ENCODE measurements at places on chromosomes 7 and 10.

DNA sequence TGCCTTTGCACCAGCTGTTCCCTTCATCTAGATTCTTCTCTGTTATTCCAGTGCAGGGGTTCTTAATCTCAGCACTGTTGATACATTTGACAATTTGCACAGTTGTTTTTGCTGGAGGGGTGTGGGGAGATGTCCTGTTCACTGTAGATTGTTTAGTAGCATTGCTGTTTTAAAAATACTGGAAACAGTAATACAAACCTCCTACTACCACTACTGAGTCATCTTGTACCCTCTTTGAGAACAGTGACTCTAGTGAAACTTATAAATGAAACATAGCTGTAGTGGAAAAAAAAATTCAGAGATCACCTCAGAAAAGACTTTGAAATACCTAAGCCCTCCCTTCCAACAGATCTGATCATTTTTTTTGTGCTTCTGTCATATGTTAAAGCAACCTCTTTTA, 154.8 kb upstream of the TMEM196 start:
- DNase-seq: no peak

- no peak for DNase-seq
These were observed 22.4 kb upstream of the GARS1 start for GRCh38 chr7:30572212-30572841.

GRCh38 chr7:150380463-150380862, 1.3 kb downstream of the ZNF775 start:
- DNase-seq: no peak

- DNase-seq: no peak
These were observed 82.2 kb downstream of the CHN2 start for GRCh38 chr7:29276806-29277205.

GRCh38 chr7:49295146-49295545, 370.8 kb downstream of the CDC14C start:
- DNase-seq: no peak

- no peak for DNase-seq
These were observed 86.4 kb downstream of the NKX6-2 start for GRCh38 chr10:132699411-132700155.
